ENCODE measurements at places on chromosomes 3 and 15.

DNA sequence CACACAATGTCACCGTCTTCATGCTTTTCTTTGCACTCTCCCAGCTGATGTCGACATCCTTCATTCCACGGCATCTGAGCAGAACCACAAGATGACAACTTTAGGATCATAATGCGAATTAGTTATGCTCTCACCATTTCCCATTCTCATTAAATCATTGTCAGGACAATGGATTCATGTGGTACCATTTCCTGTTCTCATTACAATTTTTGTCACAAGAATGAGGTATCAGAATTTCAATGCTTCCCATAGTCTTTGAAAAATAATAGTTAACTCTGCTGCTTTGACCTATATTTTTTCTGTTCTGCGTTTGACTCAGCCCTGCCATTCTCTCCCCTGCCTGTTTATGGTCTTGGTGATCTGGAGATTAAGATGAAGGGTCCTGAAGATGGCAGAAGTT is 175.7 kb upstream of the MDFIC2 start:
- no peak for DNase-seq
- H3K27me3 ChIP-seq: no peaks in the 10 kb centered on the region
- no peaks in the 10 kb centered on the region for H3K4me1 ChIP-seq
- H3K36me3 ChIP-seq: no peaks in the 10 kb centered on the region

DNA sequence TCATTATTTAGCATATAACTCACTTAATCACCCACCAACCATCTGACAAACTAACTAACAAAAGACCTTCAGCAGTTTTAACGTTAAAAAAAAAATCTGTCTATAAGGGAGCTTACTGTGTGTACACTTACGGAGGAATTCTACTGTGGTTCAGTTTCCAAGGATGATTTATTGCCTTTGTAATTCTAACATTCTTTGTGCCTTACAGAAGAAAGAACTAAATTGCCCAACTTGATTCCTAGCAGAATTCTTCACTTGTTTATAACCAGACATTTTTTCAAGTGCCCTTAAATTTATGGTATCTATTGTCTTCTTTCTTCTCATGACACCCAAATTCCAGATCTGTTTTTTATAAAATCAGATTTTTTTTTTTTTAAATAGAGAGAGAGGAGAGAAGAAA is 119.7 kb upstream of the IGSF10 start:
- H3K36me3 ChIP-seq: no peaks in the 10 kb centered on the region
- no peak overlapping the region for H3K27ac ChIP-seq
- DNase-seq: no peak
- H3K4me3 ChIP-seq: no peak overlapping the region
- no peaks in the 10 kb centered on the region for H3K27me3 ChIP-seq

- no peak overlapping the region for H3K4me3 ChIP-seq
- H3K27me3 ChIP-seq: no peaks in the 10 kb centered on the region
Observed at GRCh38 chr15:67267440-67267839, 12.9 kb downstream of the IQCH start.

DNA sequence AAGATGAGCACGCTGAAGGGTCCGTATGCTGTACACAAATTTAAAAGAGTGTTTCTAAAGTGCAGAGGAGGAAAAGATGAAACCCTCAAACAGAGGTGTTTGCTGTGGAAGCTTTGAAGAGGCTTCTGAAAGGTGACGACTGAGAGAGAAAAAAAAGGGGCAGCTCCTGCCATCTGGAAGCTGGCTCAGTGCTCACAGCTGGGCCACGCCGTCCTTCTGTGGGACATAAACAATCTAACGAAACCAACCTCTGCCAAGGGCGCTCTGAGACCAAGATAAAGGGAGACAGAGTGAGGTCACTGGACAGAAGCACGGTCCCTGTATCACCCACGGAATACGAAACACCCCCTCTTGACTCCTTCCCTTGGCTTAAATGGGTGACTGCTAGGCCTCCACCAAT is 96.3 kb upstream of the SLC6A6 start:
- H3K36me3 ChIP-seq: no peaks in the 10 kb centered on the region
- no peak for DNase-seq
- H3K27me3 ChIP-seq: peaks cover 4% of the 10 kb centered on the region
- no peak overlapping the region for H3K27ac ChIP-seq
- no peak overlapping the region for H3K4me3 ChIP-seq
- H3K4me1 ChIP-seq: no peaks in the 10 kb centered on the region

DNA sequence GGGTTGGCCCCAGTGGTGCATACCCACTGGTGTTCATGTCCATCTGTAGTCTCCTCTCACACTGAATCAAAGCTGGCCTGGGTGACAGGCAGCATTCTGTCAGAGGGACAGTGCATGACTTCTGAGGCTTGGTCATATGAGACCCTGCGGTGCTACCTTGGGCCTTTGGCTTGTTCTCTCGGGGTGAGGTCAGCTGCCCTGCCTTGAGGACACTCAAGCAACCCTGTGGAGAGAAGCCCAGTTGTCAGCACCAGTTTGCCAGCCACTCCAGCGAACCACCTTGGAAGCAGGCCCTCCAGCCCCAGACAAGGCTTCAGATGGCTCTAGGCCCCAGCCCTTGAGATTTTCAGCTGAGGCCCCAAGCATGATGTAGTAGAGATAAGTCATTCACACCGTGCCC is 16.9 kb upstream of the RAB7A start:
- no peaks in the 10 kb centered on the region for H3K36me3 ChIP-seq
- H3K4me3 ChIP-seq: no peak overlapping the region
- no peak overlapping the region for H3K27ac ChIP-seq
- no peaks in the 10 kb centered on the region for H3K4me1 ChIP-seq
- no peak for DNase-seq

- no peak overlapping the region for H3K4me3 ChIP-seq
- no peak for DNase-seq
- H3K4me1 ChIP-seq: no peaks in the 10 kb centered on the region
- no peaks in the 10 kb centered on the region for H3K36me3 ChIP-seq
- no peaks in the 10 kb centered on the region for H3K27me3 ChIP-seq
Observed at GRCh38 chr3:59607656-59608055, 557.8 kb upstream of the CFAP20DC start.

- DNase-seq: no peak
- no peak overlapping the region for H3K4me3 ChIP-seq
- H3K27ac ChIP-seq: no peak overlapping the region
Observed at GRCh38 chr3:139948467-139948866, 13.5 kb downstream of the CLSTN2 start.

- H3K4me3 ChIP-seq: no peak overlapping the region
Observed at GRCh38 chr3:179734497-179735281, 81.8 kb downstream of the USP13 start.

DNA sequence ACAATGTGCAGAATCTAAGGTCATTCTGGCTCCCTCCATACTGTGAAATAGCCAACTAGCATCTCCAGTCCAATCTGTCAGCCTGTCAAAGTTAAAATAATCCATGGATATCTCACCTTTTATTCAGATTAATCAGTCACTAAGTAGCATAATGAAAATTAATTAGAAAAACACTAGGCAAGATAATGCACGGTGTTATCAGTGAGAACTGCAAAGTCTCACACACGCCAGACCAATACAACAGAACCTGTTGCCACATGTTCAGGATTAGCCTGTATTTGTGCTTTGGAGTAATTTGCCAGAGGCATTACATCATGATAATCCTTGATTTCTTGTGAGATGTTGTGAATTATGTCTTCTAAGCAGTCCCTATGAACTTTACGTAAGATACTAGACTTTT is 820.4 kb upstream of the ALCAM start:
- H3K27ac ChIP-seq: no peak overlapping the region
- no peaks in the 10 kb centered on the region for H3K27me3 ChIP-seq
- no peak overlapping the region for H3K4me3 ChIP-seq
- DNase-seq: no peak
- H3K36me3 ChIP-seq: no peaks in the 10 kb centered on the region

DNA sequence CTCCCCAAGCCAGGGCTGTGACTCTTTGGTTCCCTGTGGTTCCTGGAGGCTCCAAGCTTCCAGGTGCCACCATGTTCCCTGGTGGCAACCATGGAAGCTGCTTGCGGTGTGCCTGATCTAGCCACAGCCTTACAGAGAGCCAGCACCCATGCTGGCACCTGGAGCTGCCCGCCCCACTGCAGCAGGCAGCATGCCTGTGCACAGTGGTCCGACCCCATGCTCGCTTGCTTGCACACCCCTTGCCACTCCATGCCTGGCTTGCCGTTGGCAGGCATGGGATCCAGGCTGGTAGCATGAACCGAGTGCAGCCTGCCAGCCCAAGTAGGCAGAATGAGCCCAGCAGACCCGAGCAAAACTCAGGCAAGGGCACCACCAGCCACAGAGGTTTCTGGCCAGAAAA is 53.9 kb downstream of the SLMAP start:
- H3K27me3 ChIP-seq: no peaks in the 10 kb centered on the region
- H3K27ac ChIP-seq: no peak overlapping the region
- no peak for DNase-seq
- peaks cover 1% of the 10 kb centered on the region for H3K36me3 ChIP-seq

All from B cell (primary cell).